ENCODE measurements at places on chromosomes 2 and 18.
A peak's percentile ranks its signal among the peaks of the same experiment; 100 is the strongest.

GRCh38 chr2:23824777-23825212, 102.1 kb downstream of the ATAD2B start:
- DNase-seq, result peak; percentile 35

- DNase-seq, result no peak
Measured at GRCh38 chr2:64312622-64313397, 141.2 kb upstream of the LGALSL start.

GRCh38 chr2:45285311-45285710, 276.1 kb upstream of the SIX2 start:
- DNase-seq, result no peak

GRCh38 chr2:212640428-212640827, 101.8 kb upstream of the ERBB4 start:
- no peak for DNase-seq

- DNase-seq, result no peak
Measured at GRCh38 chr2:209351636-209352035, 72.2 kb upstream of the MAP2 start.

GRCh38 chr2:23618794-23619530, 234.0 kb downstream of the KLHL29 start:
- no peak for DNase-seq

DNA sequence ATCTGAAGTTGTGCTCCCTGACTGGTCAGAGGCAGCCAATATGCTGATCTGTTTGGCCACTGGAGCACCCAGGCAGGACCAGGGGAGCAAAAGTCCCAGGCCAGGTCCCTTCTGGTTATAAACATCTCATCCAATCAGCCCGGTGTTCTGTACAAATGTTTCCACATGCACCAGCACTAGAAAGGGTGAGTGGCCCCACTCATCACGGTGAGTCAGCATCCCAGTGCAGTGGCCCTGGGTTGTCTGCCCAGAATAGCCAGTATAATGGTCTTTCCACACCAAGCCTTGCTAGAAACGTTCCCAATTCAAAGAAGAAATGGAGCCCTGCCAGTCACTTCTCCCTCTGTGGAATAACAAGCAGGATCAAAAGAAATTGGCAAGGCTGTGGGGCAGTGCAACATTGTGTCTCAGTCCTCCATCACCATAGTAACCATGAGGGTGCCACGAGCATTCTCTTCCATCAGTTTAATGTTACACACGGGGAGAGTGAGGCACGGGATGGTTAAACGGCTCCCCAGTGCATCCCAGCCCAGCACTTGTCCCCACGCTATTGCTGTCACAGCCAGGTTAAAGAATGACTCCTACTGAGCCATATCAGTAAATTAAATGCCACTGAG, 174.9 kb downstream of the SEPTIN10 start:
- no peak for DNase-seq

DNA sequence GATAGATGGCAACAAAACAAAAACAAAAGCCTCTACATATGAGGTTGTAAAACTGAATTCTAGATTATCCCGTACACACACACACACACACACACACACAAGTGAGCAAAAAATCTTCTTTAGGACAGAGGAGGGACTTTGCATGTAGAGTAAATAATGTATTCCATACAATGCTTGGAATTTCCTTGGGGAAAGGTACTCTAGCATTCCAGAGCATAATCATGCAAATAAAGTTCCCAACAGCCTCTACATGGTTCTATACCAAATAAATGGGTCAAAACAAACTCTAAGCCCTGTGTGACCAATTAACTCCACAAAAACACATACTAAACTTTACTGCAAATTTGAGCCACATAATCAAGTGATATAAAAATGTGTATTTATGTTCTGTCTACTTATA, 191.4 kb downstream of the RBM43 start:
- DNase-seq, result no peak

DNA sequence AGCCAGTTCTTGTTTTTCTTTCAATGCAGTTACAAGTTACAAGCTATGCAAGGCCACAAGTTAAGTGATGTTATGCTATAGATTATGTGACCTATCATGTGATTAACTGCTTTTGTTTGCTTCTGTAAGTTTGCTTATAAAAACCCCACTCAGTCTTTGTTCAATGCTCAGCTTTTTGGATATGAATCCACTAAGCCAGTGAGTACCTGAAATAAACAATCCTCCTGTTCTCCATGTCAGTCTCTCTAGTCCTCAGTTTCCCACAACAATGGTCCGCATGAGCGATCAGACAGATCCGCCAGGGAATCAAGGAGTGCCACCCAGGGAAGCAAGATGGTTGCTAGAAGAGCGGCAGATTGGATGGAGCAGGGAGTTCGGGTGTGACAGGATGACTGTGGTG, 30.7 kb upstream of the ZNF236 start:
- no peak for DNase-seq

GRCh38 chr2:27545348-27546141, 37.3 kb upstream of the ZNF512 start:
- no peak for DNase-seq

DNA sequence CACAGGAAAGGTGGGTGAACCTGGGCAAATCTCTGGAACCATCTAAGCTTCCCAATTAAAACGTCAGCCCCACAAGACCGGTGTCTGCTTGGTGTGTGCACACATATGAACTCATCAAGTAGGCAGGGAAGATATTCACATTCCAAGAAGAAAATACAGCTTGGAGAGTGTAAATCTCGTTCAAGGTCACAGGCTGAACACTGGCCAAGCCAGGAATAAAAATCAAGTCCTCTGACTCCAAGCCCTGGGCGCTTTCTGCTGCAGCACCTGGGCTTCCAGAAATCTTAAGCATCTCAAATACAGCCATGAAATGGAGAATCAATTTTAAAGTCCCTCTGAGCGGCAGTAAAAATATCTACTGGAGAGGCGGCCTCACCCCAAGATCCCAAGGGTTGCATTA, 150.9 kb downstream of the TWIST2 start:
- no peak for DNase-seq

GRCh38 chr2:100039291-100039980, 103.0 kb downstream of the AFF3 start:
- no peak for DNase-seq

DNA sequence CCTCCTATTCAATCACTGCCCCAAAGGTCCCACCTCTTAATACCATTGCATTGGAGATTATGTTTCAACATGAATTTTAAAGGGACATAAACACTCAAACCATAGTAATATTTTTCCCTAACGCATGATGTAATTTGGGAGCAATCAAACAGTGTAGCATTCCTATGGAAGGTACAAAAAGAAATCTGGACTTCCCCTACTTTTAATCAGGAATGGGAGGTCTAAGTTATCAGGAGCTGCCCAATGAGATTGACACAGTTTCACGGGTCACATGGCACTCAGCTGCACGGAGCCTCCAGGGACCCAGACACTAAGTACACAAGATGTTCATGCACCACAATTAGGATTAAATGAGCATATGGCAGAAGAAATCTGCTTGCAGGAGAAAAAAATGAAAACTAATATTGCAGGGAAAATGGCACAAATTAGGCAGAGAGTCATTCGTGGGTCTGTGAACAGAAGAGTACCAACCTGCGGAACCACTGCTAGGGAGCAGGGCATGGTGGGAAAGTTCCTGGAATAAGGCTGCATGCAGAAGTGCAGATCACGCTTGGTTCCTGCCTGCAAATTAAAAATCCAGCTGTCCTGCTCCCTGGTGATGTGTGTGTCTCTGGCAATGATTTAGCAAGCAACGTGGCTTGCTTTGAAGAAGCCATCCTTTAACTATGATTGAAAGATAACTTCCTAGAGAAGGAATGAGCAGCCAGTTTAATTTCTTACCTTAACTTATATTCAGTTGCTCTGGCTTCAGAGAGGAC, 326.6 kb upstream of the ID2 start:
- no peak for DNase-seq

DNA sequence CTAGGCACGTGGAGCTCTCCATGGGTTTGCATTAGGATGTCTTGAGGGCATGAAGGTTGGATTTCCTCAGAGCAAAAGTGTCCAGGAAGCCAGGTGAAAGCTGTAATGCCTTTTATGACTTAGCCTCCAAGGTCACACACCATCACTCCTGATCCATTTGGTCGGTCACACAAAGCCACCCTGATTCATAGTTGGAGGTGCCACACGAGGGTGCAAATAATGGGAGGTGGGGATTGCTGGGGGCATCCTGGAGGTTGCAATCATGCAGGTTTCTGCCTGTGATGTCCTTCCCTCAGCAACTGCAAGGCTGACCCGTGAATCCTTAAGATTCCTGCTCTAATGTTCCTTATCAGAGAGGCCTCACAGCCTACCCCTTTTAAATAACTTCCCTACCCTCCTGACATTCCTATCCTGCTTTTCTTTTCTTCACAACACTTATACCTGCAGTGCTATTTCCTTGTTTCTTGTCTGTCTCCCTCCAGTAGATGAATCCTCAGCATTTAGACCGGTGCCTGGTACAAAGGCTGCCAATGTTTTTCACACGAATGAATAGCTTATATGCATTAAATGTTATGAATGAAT, 97.1 kb downstream of the LIPG start:
- no peak for DNase-seq

DNA sequence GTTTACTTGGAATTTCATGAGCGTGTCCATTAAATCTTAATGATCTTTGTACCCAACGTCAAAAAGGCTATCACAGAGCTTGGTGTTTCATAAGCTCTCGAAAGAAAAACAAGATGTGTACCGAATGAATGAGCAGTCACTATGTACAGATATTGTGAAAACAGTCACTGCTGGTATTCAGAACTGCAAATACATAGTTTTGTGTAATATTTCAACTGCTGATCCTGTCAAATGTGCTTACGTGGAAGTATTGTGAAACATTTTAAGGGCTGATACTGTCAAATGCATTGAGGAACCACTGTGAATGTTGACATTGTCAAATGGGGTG, 184.2 kb upstream of the KLHL29 start:
- no peak for DNase-seq

DNA sequence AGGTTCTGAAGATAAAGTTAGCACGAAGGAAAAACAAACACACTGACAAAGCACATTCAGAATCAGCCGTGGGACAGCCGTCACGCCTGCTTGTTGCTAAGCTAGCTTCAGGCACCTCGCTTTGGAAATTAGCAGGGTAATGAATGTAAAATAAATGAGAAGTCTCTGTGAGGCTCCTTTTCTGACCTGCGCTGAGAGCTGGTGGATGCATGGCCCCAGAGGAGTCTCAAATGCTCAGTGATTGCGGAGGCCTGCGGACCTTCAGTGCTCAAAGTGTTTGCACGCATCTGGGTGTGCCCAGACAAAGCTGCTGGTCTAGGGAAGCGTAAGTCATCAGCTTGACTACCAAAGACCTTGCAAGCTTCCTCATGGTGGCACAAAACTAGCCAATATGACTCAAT, 50.6 kb downstream of the CD8B2 start:
- no peak for DNase-seq

GRCh38 chr18:76234676-76235060, 260.4 kb downstream of the ZNF516 start:
- DNase-seq, result no peak

DNA sequence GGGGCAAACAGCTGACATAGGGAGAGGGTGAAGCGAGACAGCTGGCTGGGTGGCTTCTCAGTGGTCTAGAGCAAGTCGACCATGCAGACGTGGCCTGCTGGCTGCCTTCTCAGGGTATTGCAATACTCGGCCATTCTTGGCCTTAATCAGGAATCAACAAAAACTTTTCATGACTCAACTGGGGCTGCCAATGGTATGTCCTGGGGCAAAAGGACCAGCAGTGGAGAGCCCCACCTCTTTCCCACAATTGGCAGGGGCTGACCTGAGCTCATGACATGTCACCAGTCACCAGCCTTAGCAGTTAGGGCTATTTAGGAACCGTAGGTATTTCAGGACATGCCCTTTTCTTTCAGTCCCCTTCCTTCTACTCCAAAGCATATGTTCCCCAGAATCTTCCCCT, 19.1 kb downstream of the PLA2R1 start:
- DNase-seq, result no peak

GRCh38 chr18:39025531-39025930, 1459.9 kb upstream of the CELF4 start:
- no peak for DNase-seq

- no peak for DNase-seq
Measured at GRCh38 chr18:61448316-61448715, 115.1 kb downstream of the CDH20 start.

GRCh38 chr2:102367331-102367971, 11.9 kb downstream of the IL18R1 start:
- DNase-seq, result peak; percentile 76

- DNase-seq, result no peak
Measured at GRCh38 chr2:235968155-235968554, 200.0 kb downstream of the GBX2 start.

Data from immature natural killer cell (primary cell).